ENCODE measurements at places on chromosomes 1 and 21.

DNA sequence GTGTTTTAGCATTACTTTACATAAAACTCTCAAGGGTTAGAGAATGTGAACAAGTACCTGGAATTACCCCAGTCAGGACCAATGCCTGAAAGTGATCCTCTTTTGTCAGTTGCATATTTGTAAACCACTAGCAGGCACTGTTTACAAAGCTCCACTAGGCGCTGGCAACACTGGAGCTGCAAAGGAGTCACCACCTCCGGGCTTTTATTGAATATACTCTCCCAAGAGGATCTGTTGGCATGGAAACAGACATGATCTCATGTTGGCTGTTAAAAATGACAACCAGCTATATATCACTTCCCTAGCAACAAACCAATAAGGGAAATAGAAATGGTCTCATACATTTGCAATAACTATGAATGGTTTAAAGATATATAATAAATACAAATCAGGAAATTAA lies 116.0 kb downstream of the TTLL7 start:
- DNase-seq = peak; percentile 56

GRCh38 chr1:183374825-183375224 lies 43.4 kb downstream of the NMNAT2 start:
- no peak for DNase-seq

DNA sequence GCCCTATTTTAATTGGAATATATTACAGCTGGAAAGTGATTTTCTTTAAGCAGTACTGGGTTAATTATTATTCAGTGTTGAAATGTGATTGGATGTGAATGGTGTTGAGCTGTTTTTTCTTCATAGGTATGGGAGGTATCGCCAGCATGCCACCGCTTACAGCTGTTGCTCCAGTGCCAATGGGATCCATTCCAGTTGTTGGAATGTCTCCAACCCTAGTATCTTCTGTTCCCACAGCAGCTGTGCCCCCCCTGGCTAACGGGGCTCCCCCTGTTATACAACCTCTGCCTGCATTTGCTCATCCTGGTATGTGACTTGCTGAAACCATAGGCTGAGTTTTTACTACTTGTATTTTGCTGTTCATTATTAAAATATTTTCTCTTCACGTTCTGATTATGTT lies 107.7 kb downstream of the ITSN1 start:
- DNase-seq = no peak

GRCh38 chr1:20107796-20108195 lies 11.5 kb downstream of the PLA2G2D start:
- DNase-seq = peak; percentile 14

GRCh38 chr1:2554621-2555387 lies 1.4 kb upstream of the TNFRSF14 start:
- no peak for DNase-seq

DNA sequence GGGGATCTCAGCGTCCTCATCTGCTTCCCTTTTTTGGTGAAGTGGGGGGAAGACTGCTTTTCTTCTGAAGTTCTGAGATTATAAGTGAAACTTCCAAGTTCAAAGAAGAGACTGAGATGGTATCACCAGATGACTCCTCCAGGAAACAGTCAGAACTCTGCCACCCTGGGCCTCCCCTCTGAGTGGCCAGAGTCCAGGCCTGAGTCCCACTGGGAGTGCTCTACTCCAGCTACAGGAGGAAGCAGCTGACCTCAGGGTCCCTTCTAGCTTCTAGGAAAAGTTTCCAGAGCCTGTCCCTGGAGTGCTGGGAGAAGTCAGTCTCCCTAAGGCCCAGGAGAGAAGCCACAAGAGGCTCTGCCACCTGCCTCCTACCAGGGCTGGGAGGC lies 104.7 kb downstream of the CASZ1 start:
- DNase-seq = no peak

GRCh38 chr1:243258731-243259130 lies 2.9 kb downstream of the SDCCAG8 start:
- no peak for DNase-seq

DNA sequence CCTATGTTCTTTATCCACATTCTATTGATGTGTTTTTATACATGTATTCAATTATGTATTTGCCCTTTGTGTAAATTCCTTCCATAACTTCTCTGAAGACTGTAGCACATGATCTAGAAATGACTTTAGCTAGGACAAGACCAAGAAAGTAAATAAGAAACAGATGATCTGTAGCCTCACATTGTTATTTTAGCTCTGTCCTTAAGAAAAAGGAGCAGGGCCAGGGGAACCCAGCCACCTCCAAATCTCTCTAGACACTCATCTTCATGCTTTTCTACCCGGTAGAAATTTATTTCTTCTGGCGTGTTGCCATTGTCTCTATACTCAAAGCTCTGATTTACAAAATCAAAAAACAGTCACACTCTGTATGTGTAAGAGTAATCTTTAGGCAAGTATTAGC lies 27.1 kb downstream of the CDC7 start:
- DNase-seq = no peak

All from mammary epithelial cell (primary cell).